ENCODE measurements at places on chromosomes 5 and 9.

DNA sequence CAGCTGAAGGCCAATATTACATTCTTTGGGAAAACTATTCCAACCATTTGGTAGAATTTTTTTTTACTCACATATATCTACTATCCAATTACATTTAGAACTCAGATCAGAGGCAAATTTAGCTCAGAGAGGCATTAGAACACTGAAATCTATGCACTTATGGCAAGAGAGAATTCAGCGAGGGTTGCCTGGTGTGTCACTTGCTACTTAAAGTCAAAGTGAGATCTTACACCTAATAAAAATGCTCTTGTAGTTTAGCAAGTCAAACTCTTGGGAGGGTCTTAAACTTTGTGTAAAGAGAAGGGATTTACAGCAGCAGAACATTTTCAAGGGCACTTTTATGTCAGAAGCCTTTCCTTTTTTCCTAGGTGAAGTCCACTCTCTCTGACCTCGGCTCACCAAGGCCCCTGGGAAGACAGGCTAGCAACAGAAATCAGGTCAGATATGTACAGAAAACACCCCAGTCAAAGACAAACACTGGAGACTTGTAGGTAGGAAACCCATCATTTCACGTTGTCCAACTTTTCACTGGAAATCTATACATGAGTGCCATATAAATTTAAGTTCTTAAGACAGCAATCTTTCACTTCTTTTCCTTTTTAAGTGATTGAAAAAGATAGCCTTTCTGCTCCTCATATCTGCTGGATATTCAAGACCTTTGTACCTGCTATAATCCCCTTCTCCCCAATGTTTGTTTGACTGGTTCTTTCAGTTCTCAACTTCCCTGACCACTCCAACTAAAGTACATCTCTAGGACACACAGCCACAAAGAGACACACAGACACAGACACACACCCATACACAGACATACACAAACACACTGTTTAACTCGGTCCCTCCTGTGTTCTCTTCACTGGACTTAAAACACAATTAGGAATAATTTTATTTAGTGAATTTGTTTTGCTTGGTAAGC, 635.8 kb downstream of the PDE4D start:
- DNase-seq = no peak

- peak; percentile 39 for DNase-seq
These were observed 798 bp downstream of the REEP5 start for GRCh38 chr5:112921026-112921832.

DNA sequence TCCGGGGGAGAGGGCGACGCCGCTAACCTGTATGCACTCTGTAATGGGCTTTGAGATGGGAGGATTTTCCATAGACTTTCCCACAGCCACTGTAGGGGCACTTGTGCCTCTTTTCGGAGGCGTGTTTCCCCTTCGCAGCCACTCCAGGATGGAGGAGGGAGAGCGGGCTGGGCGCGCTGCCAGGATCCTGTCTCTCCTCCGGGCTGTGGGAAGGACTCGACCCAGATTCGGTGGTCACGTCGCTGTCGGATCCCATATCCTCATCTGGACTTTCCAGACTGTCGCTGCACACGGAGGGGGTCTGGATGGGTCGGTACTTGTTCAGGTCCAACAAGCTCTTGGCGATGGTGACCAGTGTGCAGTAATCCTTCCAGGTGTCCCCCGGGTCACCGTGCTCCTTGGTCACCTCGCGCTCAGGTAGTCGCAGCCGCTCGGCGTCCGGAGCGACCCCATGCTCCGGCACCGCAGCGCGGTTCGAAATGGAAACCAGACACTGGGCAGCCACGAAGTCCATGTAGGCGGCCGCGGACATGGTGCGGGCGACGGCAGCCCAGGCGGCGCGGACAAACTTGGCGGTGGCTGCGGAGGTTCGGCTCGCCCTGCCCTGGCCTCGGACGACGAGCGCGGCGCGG, 1.5 kb downstream of the KLF9 start:
- DNase-seq = peak; percentile 20

DNA sequence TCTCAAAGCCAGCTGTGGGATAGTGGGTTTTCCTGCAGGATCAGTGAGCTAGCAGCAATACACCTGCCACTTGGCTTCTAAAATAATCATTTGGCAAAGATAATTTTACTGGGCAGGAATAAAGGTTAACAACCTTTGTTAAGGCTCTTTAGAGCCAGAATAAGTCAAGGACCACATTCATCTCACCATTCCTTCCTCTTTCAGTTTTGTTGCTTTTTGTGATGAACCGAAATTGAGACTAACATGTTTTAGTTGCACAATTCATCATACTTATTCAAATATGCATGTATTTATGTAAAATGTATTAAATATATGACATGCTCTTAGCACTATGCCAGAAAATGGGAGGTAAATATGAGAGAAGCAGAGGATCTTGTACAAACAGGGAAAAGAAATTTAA, 824.4 kb upstream of the TYRP1 start:
- DNase-seq = no peak

GRCh38 chr5:90293931-90294330, 115.6 kb downstream of the CETN3 start:
- DNase-seq = no peak

GRCh38 chr5:1877103-1878049, 5.3 kb downstream of the IRX4 start:
- no peak for DNase-seq

- DNase-seq = no peak
These were observed 30.4 kb downstream of the ELP1 start for GRCh38 chr9:108903420-108904103.

Measured in DMS79 treated with DMSO at 0.1 percent for 48 hours (cell line).